ENCODE measurements at places on chromosomes 4 and X.

DNA sequence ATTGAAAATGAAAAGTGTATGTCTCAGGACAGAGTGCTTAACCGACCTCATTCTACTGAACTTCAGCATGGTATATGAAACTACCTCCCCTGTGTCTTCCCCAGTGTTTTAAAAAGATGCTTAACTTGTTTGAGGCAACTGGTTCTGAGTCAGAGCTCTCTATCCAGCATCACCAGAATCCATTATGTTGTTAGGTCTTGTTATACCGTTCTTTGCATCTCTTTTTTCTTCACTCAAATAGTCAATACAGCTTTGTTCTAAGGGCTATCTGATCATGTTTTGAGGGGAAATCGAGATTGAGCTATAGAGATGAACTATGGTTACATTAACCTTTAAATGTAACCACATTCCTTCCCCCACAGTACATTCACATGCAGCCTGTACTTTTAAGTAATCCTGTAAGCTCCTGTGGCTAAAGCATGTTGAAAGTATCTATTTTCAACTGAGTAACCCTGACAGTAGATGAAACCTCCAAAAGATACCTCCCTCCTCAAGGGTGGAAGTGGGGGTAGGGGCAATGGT, 514.4 kb downstream of the RPA4 start:
- H3K27me3 ChIP-seq, result no peaks in the 10 kb centered on the region
- no peaks in the 10 kb centered on the region for H3K4me1 ChIP-seq
- no peak overlapping the region for H3K27ac ChIP-seq
- H3K4me3 ChIP-seq, result no peak overlapping the region
- DNase-seq, result no peak

GRCh38 chrX:121161501-121161933, 114.1 kb downstream of the GLUD2 start:
- no peak overlapping the region for H3K27ac ChIP-seq
- DNase-seq, result no peak
- no peaks in the 10 kb centered on the region for H3K27me3 ChIP-seq
- H3K4me3 ChIP-seq, result no peak overlapping the region

DNA sequence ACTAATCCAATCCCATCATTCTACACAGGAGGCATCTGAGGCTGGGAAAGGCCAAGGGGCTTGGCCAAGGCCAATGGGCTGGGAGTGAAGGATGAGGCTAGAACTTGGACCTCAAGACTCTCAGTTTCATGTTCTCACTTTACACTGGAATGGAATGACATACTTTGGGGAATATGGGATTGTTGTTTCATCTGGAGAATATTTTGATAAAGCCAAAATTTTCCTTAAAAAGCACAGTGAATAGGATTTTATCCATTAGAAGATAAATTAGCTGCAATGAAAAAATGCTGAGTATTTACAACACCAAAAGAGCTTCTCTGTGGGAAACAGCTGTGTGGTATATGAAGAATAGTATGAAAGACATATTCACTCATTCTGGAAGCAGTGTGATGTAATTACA, 29.3 kb downstream of the SMIM20 start:
- no peak overlapping the region for H3K4me3 ChIP-seq
- DNase-seq, result no peak
- H3K27me3 ChIP-seq, result no peaks in the 10 kb centered on the region
- H3K27ac ChIP-seq, result no peak overlapping the region
- H3K4me1 ChIP-seq, result no peaks in the 10 kb centered on the region

DNA sequence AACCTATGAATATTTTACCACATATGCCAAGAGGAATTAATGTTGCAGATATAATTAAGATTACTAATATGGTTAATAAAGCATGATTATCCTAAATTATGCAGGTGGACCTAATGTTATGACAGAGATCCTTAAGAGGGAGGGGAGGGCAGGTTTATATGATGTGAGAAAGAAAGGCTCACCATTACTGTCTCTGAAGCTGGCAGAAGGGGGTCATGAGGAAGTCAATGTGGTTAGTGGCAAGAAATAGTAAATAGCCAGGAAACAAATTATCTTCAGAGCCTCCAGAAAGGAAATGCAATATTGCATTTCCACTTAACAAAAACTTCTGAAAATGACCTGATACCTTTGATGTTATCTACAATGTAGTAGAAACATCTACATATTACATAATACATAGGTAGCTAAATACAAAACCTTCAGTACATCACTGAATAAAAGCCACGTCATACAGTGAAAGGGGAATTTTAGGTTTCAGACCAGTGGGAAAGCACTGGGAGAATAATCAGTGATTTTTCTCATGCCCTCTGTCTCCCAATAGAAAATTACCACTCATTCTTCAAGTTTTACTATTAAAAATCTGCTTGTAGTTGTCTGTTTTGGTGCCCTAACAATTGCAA, 609.2 kb downstream of the SPOCK3 start:
- no peaks in the 10 kb centered on the region for H3K4me1 ChIP-seq
- DNase-seq, result no peak
- H3K27ac ChIP-seq, result no peak overlapping the region
- H3K27me3 ChIP-seq, result no peaks in the 10 kb centered on the region

DNA sequence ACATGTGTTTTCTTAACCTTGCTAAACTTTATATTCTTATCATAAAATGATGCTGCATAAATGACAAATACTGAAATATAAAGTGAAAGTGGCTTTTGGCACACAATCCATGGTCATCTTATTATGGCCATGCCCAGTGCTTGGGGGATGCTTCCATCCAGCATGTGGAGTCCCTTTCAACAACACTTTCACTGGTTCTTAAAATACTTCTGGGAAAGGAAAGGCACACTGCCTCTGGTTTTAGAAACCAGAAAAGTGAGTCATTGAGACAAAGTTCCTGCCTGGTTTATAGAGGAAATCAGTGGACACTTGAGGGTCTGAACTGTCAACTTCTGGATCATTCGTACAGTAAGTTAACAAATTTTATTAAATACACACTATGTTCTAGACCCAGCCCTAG, 248.0 kb upstream of the ADAMTS3 start:
- DNase-seq, result peak; percentile 6
- no peak overlapping the region for H3K4me3 ChIP-seq
- no peaks in the 10 kb centered on the region for H3K27me3 ChIP-seq
- no peaks in the 10 kb centered on the region for H3K36me3 ChIP-seq
- H3K4me1 ChIP-seq, result peaks cover 18% of the 10 kb centered on the region

GRCh38 chr4:20017777-20018115, 234.0 kb upstream of the SLIT2 start:
- H3K27me3 ChIP-seq, result no peaks in the 10 kb centered on the region
- no peaks in the 10 kb centered on the region for H3K36me3 ChIP-seq
- H3K4me1 ChIP-seq, result no peaks in the 10 kb centered on the region
- H3K4me3 ChIP-seq, result no peak overlapping the region
- H3K27ac ChIP-seq, result no peak overlapping the region

- H3K4me1 ChIP-seq, result no peaks in the 10 kb centered on the region
- no peak overlapping the region for H3K4me3 ChIP-seq
- no peak overlapping the region for H3K27ac ChIP-seq
- no peaks in the 10 kb centered on the region for H3K36me3 ChIP-seq
- DNase-seq, result peak; percentile 63
- no peaks in the 10 kb centered on the region for H3K27me3 ChIP-seq
These were observed 38.6 kb downstream of the UNC5C start for GRCh38 chr4:95510145-95510544.

DNA sequence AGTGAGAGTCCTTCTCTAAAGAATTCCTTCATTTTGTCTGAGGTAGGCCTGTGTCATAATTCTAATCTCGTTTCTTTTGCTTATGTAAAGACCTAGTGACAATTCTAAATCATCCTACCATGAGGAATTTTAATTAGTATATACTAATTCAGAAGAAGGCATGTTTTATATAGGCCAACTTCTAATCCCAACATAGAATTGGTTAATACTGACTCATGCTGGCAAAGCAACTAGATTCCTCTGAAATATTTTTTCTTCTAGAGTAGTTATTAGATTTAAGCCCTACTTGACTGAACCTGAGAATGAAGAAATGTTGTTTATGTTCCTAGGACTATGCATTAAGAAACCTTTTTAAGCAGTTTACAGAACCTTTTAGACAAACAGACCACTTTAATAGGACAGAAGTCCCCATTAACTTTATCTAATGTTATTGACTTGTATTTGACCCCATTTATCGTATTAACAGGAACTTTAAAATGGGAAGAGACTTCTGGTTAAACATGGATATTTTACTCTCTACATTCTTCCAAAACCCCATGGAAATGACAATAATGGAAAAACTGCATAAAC, 56.1 kb upstream of the EIF1AX start:
- no peak for DNase-seq
- no peaks in the 10 kb centered on the region for H3K4me1 ChIP-seq
- H3K36me3 ChIP-seq, result no peaks in the 10 kb centered on the region
- no peaks in the 10 kb centered on the region for H3K27me3 ChIP-seq

- DNase-seq, result no peak
- no peaks in the 10 kb centered on the region for H3K36me3 ChIP-seq
- H3K27me3 ChIP-seq, result no peaks in the 10 kb centered on the region
These were observed 95.9 kb downstream of the PDGFC start for GRCh38 chr4:156875704-156876103.

GRCh38 chrX:14064626-14065432, 35.1 kb upstream of the GEMIN8 start:
- H3K27ac ChIP-seq, result no peak overlapping the region
- H3K4me1 ChIP-seq, result no peaks in the 10 kb centered on the region
- no peak overlapping the region for H3K4me3 ChIP-seq
- H3K36me3 ChIP-seq, result no peaks in the 10 kb centered on the region
- no peak for DNase-seq

GRCh38 chrX:11196476-11196875, 85.3 kb downstream of the HCCS start:
- H3K4me3 ChIP-seq, result no peak overlapping the region
- DNase-seq, result no peak
- no peaks in the 10 kb centered on the region for H3K27me3 ChIP-seq
- no peaks in the 10 kb centered on the region for H3K36me3 ChIP-seq

DNA sequence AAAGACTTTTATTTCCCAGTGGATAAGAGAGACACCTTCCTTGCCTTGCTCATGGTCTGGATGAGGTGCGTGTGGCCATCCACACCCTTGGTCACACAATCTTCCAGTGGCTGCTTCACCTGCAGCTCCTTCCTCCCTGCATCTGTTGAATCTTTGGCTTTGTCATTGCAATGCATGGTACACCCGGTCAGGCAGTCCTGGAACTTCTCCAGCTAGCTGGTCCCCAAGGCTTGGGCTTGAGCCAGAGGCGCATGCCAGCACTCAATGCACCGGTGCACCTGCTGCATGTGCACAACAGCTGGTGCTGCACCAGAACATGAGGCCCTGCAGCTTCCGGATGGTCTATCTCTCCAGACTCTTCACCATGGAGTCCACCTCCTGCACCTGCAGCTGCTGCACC, 31.7 kb downstream of the SCML1 start:
- no peak for DNase-seq
- no peaks in the 10 kb centered on the region for H3K36me3 ChIP-seq
- no peaks in the 10 kb centered on the region for H3K4me1 ChIP-seq
- peaks cover 39% of the 10 kb centered on the region for H3K27me3 ChIP-seq
- no peak overlapping the region for H3K4me3 ChIP-seq
- H3K27ac ChIP-seq, result no peak overlapping the region

- H3K4me1 ChIP-seq, result no peaks in the 10 kb centered on the region
- H3K27me3 ChIP-seq, result no peaks in the 10 kb centered on the region
- H3K27ac ChIP-seq, result no peak overlapping the region
- H3K36me3 ChIP-seq, result peaks cover 6% of the 10 kb centered on the region
- H3K4me3 ChIP-seq, result no peak overlapping the region
- DNase-seq, result no peak
These were observed 19.4 kb downstream of the HMGB2 start for GRCh38 chr4:173314715-173315114.

- H3K36me3 ChIP-seq, result no peaks in the 10 kb centered on the region
- no peaks in the 10 kb centered on the region for H3K4me1 ChIP-seq
- no peak overlapping the region for H3K4me3 ChIP-seq
- no peaks in the 10 kb centered on the region for H3K27me3 ChIP-seq
These were observed 36.3 kb upstream of the SPINK2 start for GRCh38 chr4:56857601-56858309.

GRCh38 chr4:37051866-37052265, 192.7 kb upstream of the NWD2 start:
- no peaks in the 10 kb centered on the region for H3K27me3 ChIP-seq
- H3K27ac ChIP-seq, result no peak overlapping the region
- peaks cover 6% of the 10 kb centered on the region for H3K4me1 ChIP-seq
- H3K4me3 ChIP-seq, result no peak overlapping the region
- no peak for DNase-seq

DNA sequence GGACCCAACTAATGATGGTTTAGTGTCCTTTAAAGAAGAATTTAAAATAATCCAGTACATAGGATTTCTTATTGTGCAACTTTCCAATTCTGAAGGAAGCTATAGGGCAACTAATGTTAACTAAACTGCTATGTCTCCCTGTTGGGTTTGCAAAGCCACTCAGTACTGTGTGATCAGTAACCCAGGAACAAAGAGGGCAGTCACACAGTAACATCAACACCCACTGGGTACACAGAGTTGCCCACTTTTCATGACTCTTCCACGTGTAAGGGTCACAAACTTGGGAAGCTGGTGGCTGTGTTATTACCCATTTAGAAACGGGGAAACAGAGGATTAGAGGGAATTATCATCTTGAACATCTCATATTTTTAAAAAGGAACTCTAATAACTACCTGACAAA, 555.0 kb upstream of the DIPK2B start:
- H3K27ac ChIP-seq, result no peak overlapping the region
- DNase-seq, result no peak
- no peak overlapping the region for H3K4me3 ChIP-seq
- H3K4me1 ChIP-seq, result no peaks in the 10 kb centered on the region
- no peaks in the 10 kb centered on the region for H3K36me3 ChIP-seq

DNA sequence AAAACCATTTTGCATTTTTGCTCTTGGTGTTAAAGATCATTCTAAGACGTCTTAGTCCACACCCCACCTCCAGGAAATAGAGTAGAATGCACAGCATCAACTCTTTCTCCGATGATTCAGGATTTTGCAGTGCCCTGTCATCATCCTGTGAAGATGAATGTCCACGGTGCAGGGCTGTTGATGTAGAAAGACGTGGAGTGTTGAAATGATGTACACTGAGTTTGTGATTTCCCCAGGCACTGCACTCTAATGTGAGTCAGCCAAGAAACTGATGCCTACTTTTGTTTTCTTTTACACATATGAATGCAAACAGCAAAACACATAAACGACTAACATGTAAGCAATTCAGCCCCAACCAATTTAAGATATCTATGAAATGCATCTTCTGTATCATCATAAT, 10.5 kb downstream of the LGI2 start:
- no peak overlapping the region for H3K4me3 ChIP-seq
- H3K36me3 ChIP-seq, result no peaks in the 10 kb centered on the region
- no peak overlapping the region for H3K27ac ChIP-seq
- H3K4me1 ChIP-seq, result peaks cover 4% of the 10 kb centered on the region
- no peaks in the 10 kb centered on the region for H3K27me3 ChIP-seq

- H3K4me3 ChIP-seq, result no peak overlapping the region
- H3K36me3 ChIP-seq, result no peaks in the 10 kb centered on the region
- H3K27me3 ChIP-seq, result no peaks in the 10 kb centered on the region
These were observed 33.1 kb upstream of the DDX3X start for GRCh38 chrX:41300758-41301437.

- H3K36me3 ChIP-seq, result no peaks in the 10 kb centered on the region
- DNase-seq, result no peak
- peaks cover 11% of the 10 kb centered on the region for H3K4me1 ChIP-seq
- H3K4me3 ChIP-seq, result no peak overlapping the region
These were observed 4.9 kb downstream of the GSX2 start for GRCh38 chr4:54104907-54105306.

All from cardiac muscle cell (in vitro differentiated cells and primary cell).